ENCODE measurements at places on chromosomes 16 and 17.

GRCh38 chr16:7437843-7438242, 105.2 kb downstream of the RBFOX1 start:
- no peak for DNase-seq

DNA sequence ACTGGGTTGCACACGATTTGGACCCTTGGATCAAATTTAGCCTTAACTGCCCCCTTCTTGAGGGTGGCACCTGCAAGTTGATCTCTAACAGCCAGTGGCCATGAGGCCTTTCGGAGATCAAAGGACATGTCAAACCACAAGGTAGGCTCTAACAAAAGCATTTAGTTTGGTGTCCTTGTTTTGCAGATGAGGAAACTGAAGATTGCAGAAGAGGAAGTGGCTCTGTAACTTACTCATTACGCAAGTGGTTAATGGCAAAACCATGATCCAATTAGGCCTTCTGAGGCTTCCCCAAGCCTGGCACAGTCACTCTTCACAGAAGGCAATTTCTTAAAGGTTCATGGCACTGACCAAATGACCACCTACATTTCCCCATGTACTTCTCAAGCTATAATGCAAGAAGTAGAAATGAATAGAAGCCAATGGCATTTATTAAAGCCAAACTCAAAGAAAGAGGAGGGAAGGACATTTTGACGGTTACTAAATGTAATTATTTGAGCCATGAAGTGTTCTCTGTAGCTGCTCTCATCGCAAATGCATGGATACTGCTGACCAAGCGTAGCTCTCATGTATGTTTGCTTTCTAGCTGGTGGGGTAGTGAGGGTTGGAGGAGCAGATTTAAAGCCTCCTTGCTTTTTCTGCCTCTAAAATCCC, 32.8 kb upstream of the ABCC12 start:
- no peak for DNase-seq

DNA sequence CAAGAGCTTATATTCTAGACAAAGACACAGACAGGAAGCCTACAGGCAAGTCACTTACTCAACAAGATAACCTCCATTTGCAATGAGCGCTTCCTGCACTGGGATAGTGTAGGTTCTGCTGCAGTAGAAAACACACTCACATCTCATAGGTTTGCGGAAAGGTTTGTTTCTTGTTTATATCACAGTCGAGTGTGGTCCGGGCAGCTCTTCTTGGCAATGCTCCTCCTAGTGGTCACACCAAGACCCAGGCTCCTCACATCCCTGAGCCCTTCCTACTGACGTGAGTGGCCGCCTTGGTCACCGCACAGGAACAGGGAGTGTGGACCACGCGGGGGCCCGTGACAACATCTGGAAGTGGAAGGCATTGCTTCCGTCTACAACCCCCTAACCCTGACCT, 48.0 kb upstream of the RBFOX3 start:
- no peak for DNase-seq

DNA sequence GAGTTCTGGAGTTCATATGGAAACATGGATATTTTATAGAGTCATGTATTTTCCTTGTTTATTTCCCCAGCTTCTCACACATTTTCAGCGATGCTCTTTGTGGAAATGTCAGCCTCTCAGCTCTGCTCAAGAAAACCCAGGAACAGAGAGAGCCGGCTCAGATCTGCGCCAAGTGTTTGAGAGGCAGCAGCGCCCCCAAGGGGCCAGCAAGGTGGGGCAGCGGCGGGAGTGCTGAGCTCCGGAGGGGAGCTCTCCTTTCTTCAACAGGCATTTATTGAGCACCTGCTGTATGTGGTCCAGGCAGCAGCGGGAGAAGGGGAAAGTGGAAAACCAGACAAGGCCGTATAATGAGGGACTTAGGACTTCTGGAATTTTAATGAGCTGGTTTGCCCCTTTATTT, 421.1 kb upstream of the C16orf82 start:
- no peak for DNase-seq

DNA sequence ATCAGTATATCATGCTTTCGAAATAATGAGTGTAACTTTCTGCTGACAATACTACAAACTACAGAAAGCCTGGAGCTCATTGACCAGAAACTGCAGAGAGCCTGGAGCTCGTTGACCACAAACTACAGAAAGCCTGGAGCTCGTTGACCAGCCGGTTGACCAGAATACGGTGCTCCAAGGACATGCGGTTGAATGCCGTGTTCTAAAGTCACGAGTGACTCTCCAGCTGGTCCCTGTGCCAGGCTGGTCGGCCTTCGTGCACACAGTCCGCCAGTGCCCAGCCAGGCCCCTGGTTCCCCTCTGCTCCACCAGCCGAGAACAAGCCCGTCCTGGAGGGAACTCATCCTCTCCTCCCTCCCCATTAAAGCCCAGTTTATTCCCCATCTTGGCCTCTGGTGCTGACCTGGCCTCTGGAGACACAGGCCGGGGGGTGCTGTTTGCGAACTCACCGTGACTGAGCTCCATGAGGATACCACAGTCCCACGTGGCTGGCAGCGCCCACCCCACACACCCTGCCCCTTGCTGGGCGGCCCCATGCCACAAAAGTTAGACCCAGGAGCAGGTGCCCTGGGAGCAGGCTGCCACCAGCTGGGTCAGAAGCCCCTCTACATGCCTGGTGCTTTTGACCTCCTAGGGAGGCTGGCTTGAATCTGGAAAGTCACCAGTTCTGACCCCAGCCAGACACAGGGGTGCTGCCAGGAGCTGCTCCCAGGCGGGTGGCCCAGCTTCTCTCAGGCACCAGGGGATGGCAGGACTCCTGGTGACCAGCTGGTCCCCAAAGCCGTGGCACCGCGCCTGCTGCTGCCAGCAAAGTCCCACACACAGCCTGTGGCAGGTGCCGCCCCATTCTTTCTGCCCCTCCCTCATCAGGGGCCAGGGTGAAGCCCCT, 15.5 kb upstream of the CDH15 start:
- DNase-seq = no peak

- DNase-seq = no peak
Observed at GRCh38 chr17:58527949-58528348, 13.5 kb upstream of the MTMR4 start.

DNA sequence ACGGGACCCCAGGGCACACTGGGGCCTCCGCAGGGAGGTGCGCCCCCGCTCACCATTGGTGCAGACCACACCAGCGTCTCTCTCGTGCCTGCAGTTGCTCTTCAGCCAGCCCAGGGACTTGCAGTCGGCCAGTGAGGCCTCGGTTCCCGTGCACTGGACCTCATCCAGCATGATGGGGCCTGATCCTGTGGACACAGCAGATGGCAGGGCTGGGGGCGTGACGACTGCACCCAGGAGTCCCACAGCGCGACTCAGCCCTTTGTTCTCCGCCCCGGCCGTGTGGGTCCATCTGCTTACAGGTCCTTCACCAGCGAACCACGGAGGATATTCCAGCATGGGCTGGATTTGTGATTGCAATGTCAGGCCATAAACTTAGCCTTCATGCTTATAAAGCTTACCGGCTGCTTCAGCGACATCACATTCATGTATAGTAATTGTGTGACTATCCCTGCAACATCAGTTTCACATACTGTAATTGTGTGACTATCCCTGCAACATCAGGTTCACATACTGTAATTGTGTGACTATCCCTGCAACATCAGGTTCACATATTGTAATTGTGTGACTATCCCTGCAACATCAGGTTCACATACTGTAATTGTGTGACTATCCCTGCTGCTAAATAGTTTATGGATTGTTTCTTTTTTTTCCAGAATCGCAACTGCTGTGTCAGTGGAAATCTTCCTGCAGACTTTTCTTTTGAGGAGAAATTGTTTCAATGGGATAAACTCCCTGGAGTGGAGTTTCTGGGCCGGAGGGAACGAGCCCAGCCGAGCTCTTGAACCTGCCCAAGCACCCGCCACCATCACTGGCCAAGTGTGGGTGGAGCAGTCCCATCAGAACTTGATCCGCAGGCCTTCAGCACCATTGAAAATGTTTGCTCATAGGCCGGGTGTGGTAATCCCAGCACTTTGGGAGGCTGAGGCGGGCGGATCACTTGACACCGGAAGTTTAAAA, 4.8 kb downstream of the LGALS3BP start:
- no peak for DNase-seq

GRCh38 chr16:57527610-57528360, 8.6 kb downstream of the CCDC102A start:
- no peak for DNase-seq

- no peak for DNase-seq
Observed at GRCh38 chr17:76458580-76459490, 5.9 kb upstream of the UBE2O start.

- no peak for DNase-seq
Observed at GRCh38 chr16:49688036-49688697, 167.7 kb downstream of the ZNF423 start.
